ENCODE measurements at places on chromosomes 3 and 15. TPM values are rescaled to one million over a fixed set of nuclear protein-coding genes. Genes with fewer than 3 reads are reported as not detected.

The SPTBN5 gene
- total RNA-seq: 0.36 TPM

The ITIH1 gene
- total RNA-seq: not detected

The PPARG gene
- 7.2 TPM for total RNA-seq

DNA sequence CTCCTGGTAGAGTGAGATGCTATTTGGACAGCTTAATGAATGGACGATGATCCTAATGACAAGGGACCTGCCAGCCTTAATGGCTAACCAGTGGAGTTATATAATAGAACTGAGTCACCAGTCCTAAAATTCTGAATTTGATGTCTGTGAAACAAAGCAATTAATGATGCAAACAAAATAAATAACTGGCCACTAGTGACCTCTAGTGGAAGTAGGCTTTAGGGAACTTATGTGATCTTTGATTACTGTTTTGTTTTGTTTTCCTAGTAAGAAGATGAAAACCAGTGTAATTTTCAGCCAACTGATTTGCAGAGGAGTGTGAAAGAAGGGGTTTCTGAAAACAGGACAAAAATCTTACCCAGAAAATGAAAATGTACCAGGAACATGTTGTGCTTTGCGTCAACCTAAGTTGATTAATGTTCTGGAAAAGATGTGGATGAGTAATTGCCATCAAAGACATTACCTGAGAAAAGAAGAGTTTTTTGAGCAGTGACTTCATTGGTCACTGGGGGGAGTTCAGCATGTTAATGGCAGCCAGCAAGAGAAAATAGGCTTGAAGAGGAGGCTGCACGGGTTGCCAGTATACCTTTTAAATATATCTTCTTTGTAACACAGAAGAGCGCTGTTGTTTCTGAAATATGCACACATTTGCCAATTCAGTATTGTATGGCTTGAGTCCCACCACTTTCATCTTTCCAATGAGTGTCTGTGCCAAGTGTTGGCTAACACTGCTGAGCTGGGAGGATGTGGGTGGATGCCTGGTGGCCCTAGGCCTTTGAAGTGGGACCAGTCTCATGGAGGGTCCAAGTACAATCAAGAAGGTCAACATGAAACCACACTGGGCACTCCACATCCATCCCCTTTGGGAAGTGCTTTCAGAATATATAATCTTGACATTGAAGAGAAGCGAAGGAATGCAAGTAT, 9.3 kb downstream of the VEPH1 start:
- H3K27ac ChIP-seq: peak overlapping the region; percentile 44
- no peaks in the 10 kb centered on the region for H3K27me3 ChIP-seq
- no peak overlapping the region for H3K4me3 ChIP-seq

DNA sequence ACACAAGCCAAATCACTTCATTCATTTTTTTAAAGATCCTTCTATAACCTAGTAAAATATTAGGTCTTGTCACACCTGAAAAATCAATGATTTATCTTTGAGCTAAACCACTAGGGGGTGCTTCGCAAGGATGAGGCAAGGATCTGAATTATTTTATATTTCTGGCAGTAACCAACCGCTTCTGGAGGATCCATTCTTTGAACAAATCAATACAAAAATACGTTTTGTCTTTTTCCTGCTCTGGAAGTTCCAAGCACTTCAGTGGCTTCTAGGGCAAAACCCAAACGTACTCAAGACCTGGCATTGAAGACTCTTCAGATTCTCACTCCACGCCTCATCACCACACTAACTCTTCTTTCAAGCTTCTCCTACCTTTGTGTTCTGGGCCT, 486 bp downstream of the LSG1 start:
- DNase-seq: peak; percentile 63
- peak overlapping the region; percentile 100 for H3K27ac ChIP-seq
- peak overlapping the region; percentile 94 for H3K4me3 ChIP-seq
- H3K36me3 ChIP-seq: peaks cover 18% of the 10 kb centered on the region
- H3K27me3 ChIP-seq: no peaks in the 10 kb centered on the region

- peaks cover 62% of the 10 kb centered on the region for H3K27me3 ChIP-seq
- no peaks in the 10 kb centered on the region for H3K4me1 ChIP-seq
- H3K27ac ChIP-seq: no peak overlapping the region
- no peak overlapping the region for H3K4me3 ChIP-seq
- H3K36me3 ChIP-seq: no peaks in the 10 kb centered on the region
These were observed 300.4 kb upstream of the ROPN1 start for GRCh38 chr3:124292329-124292728.

DNA sequence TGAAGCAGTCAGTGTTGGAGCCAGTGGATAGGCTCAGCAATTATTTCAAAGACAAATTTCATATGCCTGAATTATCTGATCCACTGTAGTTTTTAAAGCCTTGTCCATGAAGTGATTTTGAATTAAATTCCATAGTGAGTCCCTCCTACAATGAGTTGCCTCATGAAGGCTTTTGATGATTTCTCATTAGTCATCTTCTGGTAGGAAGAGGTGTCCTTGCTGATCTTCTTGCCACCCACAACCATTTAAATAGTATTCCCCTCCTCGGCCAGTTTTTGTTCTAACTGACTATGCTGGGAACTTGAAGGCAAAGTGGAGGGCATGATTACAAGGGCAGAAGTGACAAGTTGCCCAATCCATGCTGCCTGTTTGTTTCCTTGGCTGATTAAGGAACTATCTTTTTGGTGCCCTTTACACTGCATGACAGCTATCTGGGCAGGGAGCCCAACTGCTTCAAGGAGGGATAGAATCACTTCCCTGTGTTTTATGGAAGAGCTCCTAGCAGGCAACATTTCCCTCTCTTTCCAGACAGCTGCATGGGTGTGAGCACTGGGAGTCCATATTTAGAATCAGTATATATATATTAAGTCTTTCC, 617.5 kb downstream of the ZPLD1 start:
- H3K36me3 ChIP-seq: no peaks in the 10 kb centered on the region
- no peak for DNase-seq
- no peaks in the 10 kb centered on the region for H3K27me3 ChIP-seq
- H3K27ac ChIP-seq: no peak overlapping the region

The DLL4 gene
- not detected for total RNA-seq

- peak within 1 kb of the TSS; percentile 25 for H3K4me3 ChIP-seq
- H3K36me3 ChIP-seq: no peaks in the 10 kb centered on the region
- H3K27ac ChIP-seq: no peak within 1 kb of the TSS
- H3K27me3 ChIP-seq: peaks cover 87% of the 10 kb centered on the region
- no peaks in the 10 kb centered on the region for H3K4me1 ChIP-seq
- DNase-seq: no peak
These were observed at the start of gene CTXND1 for GRCh38 chr15:80252121-80252518. Gene CTXND1, minus strand, starts transcription at chr15:80252213. Its CDS starts 50,264 bp downstream, at chr15:80201949.

The IGF2BP2 gene
- total RNA-seq: 80.4 TPM

The SPATA12 gene
- not detected for total RNA-seq

- no peak for DNase-seq
- H3K4me1 ChIP-seq: no peaks in the 10 kb centered on the region
- H3K27me3 ChIP-seq: no peaks in the 10 kb centered on the region
- no peaks in the 10 kb centered on the region for H3K36me3 ChIP-seq
- no peak overlapping the region for H3K27ac ChIP-seq
- no peak overlapping the region for H3K4me3 ChIP-seq
These were observed 71.7 kb upstream of the AGTR1 start for GRCh38 chr3:148625991-148626390.

The ITGB5 gene
- 400 TPM for total RNA-seq

DNA sequence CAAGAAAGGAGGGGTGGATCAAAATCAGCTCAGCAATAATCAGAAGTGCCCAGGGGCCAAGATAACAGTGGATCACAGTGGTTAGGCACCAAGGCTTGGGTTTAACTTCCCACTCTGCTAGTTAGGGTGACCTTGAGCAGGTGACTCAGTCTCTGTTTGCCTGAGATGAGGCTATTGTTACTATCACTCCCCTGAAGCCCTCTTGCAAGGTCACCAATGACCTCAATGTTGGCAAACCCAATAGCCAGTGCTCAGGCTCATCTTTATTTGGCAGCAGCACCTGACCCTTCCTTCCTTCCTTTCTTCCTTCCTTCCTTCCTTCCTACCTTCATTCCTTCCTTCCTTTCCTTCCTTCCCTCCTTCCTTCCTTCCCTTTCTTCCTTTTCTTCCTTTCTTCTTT, 102.4 kb upstream of the HACD2 start:
- no peak overlapping the region for H3K4me3 ChIP-seq
- peaks cover 61% of the 10 kb centered on the region for H3K36me3 ChIP-seq
- H3K4me1 ChIP-seq: peaks cover 32% of the 10 kb centered on the region
- peak overlapping the region; percentile 85 for H3K27ac ChIP-seq

DNA sequence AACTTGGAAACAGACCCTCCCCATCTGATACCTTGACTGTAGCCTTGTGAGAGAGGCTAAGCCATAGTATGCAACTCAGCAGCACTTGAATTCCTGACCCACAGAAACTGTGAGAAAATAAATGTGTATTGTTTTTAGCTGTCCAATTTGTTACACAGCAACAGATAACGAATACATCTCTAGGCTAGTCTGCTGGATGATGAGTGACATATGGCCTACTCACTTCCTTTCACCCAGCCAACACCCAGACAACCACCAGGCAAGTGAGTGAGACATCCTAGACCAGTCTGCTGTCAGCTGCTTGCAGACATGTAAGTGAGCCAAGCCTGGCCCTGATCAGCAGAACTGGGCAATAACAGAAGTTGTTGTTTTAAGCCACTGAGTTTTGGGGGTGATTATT, 19.2 kb upstream of the SMAD6 start:
- H3K36me3 ChIP-seq: no peaks in the 10 kb centered on the region
- no peaks in the 10 kb centered on the region for H3K27me3 ChIP-seq
- no peak overlapping the region for H3K4me3 ChIP-seq

DNA sequence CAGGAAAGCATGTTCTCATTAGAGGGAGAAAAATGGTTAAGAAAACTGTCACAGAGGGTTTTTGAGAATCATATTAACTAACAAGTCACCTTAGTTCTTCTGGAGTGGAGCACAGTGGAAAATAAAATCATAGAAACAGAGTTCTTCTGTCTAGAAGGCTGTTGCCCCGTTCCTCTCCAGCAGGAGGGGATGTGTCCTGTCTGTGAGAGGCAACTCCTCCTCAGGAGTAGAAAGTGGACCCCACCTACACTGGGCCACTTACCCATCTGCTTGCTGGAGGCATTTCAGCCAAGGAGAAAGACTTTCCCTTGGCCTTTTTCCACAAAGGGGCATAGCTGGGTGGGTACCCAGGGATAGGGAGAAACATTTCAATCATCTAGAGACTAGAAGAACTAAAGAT, 106.6 kb downstream of the SSR3 start:
- DNase-seq: peak; percentile 81
- peaks cover 2% of the 10 kb centered on the region for H3K27me3 ChIP-seq
- H3K4me1 ChIP-seq: no peaks in the 10 kb centered on the region
- no peak overlapping the region for H3K4me3 ChIP-seq

- H3K4me3 ChIP-seq: no peak overlapping the region
- no peaks in the 10 kb centered on the region for H3K36me3 ChIP-seq
- no peaks in the 10 kb centered on the region for H3K4me1 ChIP-seq
- no peaks in the 10 kb centered on the region for H3K27me3 ChIP-seq
These were observed 599.4 kb downstream of the UNC13C start for GRCh38 chr15:54577476-54578250.

DNA sequence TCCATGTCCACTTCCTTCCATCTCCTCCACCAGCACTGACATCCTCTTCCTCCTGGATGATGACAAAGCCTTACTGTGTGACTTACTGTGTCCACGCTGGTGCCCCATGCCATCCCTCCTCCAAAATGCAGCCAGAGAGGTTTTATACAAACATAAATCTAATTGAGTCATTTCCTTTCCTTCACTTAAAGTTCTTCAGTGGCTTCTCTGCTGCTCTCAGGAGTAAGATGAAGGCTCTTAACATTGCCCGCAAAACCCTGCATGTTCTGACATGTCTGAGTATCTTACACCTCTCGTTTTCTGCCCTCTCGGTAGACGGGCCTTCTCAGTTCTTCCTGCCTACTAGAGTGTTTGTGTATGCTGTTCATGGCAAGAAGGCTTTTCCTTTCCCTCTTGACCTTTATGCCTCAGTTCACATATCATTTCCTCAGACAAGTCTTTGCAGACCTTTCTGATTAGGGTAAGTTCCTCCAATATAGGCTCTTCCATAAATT, 175.5 kb downstream of the CFAP20DC start:
- DNase-seq: peak; percentile 85
- no peaks in the 10 kb centered on the region for H3K36me3 ChIP-seq
- H3K27me3 ChIP-seq: no peaks in the 10 kb centered on the region
- peaks cover 15% of the 10 kb centered on the region for H3K4me1 ChIP-seq
- H3K4me3 ChIP-seq: no peak overlapping the region

DNA sequence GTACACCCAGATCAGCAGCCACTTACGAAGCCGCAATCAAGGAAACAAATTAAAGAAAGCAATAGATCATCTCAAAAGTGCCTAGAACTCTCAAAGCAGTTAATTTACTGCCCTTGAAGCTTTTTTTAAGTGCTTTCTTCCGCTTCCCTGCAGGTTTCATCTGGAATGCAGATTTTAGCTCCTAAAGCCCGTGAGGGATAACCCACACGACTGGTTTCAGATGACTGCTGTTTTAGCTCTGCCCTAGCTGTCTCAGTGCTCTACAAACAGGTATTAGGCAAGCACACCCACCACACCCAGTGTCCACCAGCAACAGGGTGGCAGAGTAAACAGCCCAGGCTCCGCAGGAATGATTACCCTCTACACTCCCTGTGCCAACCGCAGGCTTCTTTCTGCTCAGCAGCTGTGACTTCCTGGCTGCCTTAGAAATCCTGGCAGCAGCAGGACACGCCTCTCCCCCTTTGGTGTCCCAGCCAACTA, 126.0 kb downstream of the FMN1 start:
- peaks cover 36% of the 10 kb centered on the region for H3K4me1 ChIP-seq
- no peak for DNase-seq
- H3K27ac ChIP-seq: peak overlapping the region; percentile 85
- H3K4me3 ChIP-seq: peak overlapping the region; percentile 65
- H3K36me3 ChIP-seq: no peaks in the 10 kb centered on the region

GRCh38 chr15:91625506-91625905, 228.0 kb upstream of the SLCO3A1 start:
- no peak overlapping the region for H3K27ac ChIP-seq
- no peaks in the 10 kb centered on the region for H3K36me3 ChIP-seq
- no peaks in the 10 kb centered on the region for H3K4me1 ChIP-seq
- no peaks in the 10 kb centered on the region for H3K27me3 ChIP-seq
- no peak overlapping the region for H3K4me3 ChIP-seq
- DNase-seq: no peak

GRCh38 chr3:118167571-118167970, 867.1 kb downstream of the IGSF11 start:
- no peaks in the 10 kb centered on the region for H3K36me3 ChIP-seq
- H3K4me3 ChIP-seq: no peak overlapping the region
- H3K27ac ChIP-seq: no peak overlapping the region
- no peaks in the 10 kb centered on the region for H3K27me3 ChIP-seq

The GLCE gene
- total RNA-seq: 14.8 TPM

- no peaks in the 10 kb centered on the region for H3K4me1 ChIP-seq
- H3K36me3 ChIP-seq: no peaks in the 10 kb centered on the region
- DNase-seq: no peak
- no peaks in the 10 kb centered on the region for H3K27me3 ChIP-seq
These were observed 210.6 kb downstream of the TCF12 start for GRCh38 chr15:57129064-57129463.

GRCh38 chr15:31405200-31405920, 78.7 kb downstream of the KLF13 start:
- no peaks in the 10 kb centered on the region for H3K27me3 ChIP-seq
- no peaks in the 10 kb centered on the region for H3K36me3 ChIP-seq
- no peak overlapping the region for H3K27ac ChIP-seq
- H3K4me3 ChIP-seq: no peak overlapping the region
- peaks cover 32% of the 10 kb centered on the region for H3K4me1 ChIP-seq
- DNase-seq: no peak

The SSUH2 gene
- total RNA-seq: not detected
